Activated T-helper 17 cell treated with anti-CD3 and anti-CD28 coated beads, Interleukin-2, amount 50 U/mL, for 72 hours (primary cell): ENCODE measurements at places on chromosomes 12 and 14.
A peak's percentile ranks its signal among the peaks of the same experiment; 100 is the strongest.

DNA sequence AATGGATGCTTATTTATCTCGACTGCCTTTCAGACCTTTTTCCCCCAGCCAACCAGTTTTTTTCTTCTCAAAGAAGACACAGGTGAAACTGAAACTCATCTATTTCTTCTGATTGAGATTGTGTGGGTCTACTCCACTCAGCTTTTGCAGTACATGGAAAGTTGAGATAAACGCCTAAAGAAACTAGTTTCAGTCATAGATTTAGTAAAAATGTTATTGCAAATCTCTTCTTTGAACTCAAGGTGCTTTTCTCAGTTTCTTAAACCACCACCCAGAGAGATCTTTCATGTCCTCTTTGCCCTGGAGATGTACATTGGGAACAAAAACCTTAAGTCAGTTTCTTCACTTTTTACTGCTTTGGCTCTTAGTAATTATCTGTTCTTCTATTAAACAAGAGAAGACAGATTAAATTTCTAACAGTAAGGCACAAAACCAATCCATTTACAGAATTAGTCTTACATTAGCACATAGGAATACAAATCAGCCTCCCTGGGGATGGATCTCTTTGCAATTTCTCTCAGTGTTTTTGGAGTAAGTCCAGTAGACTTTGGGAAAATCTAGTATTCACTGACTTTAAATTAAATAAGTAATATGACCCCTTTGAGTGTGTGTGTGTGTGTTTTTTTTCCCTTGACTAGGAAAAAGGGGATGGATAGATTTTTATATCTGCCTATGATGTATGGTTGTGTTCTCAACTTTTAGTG, 11.6 kb downstream of the FBXW8 start:
- ATAC-seq, result peak; percentile 58

GRCh38 chr12:111557271-111558106, 41.6 kb downstream of the ATXN2 start:
- ATAC-seq, result no peak

DNA sequence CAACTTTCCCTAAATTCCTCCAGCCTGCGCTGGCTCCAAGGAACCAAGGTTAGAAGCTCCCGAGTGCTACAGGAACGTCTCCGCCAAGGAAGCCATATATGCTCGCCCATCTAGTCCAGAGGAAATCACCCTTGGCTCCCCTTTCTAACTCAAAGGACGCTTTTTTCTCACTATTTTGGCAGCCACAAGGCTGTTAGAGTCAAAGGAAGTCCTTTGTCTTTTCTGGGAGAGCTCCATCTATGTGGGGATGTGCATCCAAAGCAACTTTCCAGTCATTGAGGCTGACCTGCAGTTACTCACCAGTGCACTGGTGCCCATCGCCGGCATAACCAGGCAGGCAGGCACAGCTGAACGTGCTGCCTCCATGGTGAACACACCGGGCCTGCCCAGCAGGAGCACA, 37.6 kb downstream of the RTRAF start:
- no peak for ATAC-seq

- peak; percentile 80 for ATAC-seq
These were observed 84.1 kb downstream of the ITPR2 start for GRCh38 chr12:26748741-26749431.

DNA sequence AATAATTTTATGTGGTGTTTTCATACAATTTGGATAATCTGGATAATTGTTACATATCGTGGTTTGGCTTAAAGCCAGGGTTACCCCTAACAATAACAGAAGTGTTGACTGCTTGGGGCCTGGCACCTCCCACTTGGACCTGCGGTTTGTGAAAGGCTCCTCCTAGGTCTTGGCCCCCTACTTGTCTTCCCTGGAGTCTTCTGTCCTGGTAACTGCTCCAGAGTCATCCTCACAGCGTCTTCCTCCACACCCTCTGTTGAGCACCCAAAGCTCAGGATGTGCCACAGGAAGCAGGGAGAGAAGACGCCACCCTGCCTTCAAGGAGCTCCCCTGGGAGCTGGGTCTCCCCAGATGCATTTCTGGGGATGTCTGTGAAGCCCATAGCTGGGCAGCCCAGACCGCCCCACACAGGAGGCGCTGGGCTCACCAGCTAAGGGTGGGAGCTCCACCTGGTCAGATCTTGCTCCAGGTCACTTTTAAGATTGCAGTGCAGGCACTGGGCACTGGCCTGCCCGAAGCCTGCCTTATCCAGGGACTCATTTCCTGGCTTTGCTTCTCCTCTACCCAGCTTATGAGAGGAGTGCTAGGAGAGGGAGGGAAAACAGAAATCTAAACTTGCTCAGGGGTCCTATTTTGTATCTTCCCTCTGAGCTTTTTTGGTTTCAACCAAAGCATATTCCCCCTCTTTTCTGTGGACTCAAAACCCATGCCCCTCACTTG, 98.2 kb downstream of the ZFP36L1 start:
- no peak for ATAC-seq

GRCh38 chr12:51349026-51349425, 2.5 kb upstream of the CELA1 start:
- ATAC-seq, result no peak

- ATAC-seq, result no peak
These were observed 6.6 kb downstream of the SLC38A2 start for GRCh38 chr12:46365951-46366379.

- ATAC-seq, result no peak
These were observed 43.6 kb downstream of the LIN7A start for GRCh38 chr12:80894179-80894578.

- ATAC-seq, result no peak
These were observed 65.9 kb downstream of the NOVA1 start for GRCh38 chr14:26531894-26532293.

DNA sequence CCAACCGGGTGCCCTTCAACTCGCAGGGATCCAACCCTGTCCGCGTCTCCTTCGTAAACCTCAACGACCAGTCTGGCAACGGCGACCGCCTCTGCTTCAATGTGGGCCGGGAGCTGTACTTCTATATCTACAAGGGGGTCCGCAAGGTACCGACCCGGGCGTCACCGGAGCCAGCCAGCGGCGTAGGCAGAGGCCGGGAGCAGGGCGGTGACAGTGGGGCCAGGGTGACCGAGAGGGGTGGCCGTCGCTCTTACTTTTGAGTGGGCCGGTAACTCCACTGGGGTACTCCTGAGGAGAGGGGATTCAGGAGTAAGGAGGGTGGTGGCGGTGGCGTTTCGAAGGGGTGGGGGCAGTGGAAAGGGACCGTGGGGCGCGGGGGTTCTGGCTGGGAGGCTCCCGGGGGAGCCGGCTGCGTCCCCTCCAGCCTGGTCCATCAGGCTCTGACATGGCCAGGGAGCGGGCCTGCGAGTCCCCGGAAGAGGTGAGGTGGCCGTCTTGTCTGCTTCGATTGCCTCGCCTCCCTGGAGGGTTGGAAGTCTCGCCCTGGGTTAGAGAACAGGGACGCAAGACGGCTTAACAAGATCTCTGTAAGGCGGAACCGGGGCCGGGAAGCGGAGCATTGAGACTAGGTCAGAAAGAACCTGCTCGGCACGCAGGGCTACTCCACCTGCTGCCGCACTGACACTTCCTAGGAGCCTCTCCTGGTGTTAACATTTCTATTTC, 491 bp downstream of the WDR20 start:
- peak; percentile 24 for ATAC-seq

- ATAC-seq, result peak; percentile 73
These were observed at the start of gene RNASE8 for GRCh38 chr14:21057803-21058675. Gene RNASE8, plus strand, starts transcription at chr14:21057822. Its CDS starts 71 bp downstream, at chr14:21057893.

DNA sequence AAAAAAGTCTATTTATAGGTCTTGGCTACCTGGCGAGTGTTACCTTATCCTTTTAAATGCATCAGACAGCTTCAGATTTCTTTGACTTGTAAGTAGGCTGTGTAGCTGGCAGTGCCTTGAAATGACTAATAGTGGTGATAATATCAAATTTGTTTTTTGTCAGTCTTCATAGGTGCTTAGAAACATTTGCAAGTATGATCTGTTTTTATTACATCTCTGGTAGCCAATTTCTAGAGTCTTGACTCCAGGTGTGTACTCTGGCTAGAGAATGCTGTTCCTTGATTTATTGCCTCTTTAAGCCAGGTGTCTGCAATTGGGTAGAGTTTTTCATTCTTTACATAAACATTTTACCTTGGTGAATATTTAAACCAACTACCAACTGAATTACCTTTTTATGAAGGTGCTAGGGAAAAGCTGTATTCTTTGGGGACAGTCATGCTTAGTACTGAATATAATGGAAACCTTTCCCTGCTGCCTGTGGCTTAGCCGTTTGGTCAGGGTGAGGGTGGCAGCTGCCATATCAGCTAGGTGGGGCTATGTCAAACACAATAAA, 32.6 kb downstream of the MLXIP start:
- no peak for ATAC-seq

- ATAC-seq, result no peak
These were observed 4.4 kb upstream of the GALNT9 start for GRCh38 chr12:132333766-132334165.

GRCh38 chr12:31476437-31476836, 114.5 kb downstream of the DENND5B start:
- ATAC-seq, result no peak

- ATAC-seq, result peak; percentile 52
These were observed 57.4 kb downstream of the DAAM1 start for GRCh38 chr14:59245809-59246295.

GRCh38 chr12:113837528-113838296, 128.4 kb downstream of the RBM19 start:
- ATAC-seq, result no peak

DNA sequence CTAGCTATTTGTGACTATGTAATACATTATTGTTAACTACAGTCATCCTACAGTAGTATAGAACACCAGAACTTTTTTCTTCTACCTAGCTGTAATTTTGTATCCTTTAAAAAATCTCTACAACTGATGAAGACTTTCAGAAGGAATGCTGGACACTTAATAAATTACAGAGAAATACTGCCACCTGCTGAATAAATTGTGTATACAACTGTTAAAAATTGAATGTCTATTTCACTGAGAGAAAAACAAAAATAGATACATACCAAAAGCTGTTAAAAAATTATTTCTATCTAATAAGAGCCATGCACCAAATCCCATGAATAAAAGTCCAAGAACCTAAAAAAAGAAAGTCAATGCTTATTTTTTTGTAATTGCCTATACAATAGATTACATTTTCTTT, 6.6 kb downstream of the TSPAN19 start:
- ATAC-seq, result no peak
